ENCODE measurements at places on chromosomes 5 and 9.
A peak's percentile ranks its signal among the peaks of the same experiment; 100 is the strongest.

GRCh38 chr5:3351581-3352442, 243.8 kb upstream of the IRX1 start:
- no peak for DNase-seq

- DNase-seq = no peak
Observed at GRCh38 chr5:56354836-56355235, 121.7 kb upstream of the ANKRD55 start.

GRCh38 chr9:5718296-5719032, 89.6 kb downstream of the RIC1 start:
- no peak for DNase-seq

DNA sequence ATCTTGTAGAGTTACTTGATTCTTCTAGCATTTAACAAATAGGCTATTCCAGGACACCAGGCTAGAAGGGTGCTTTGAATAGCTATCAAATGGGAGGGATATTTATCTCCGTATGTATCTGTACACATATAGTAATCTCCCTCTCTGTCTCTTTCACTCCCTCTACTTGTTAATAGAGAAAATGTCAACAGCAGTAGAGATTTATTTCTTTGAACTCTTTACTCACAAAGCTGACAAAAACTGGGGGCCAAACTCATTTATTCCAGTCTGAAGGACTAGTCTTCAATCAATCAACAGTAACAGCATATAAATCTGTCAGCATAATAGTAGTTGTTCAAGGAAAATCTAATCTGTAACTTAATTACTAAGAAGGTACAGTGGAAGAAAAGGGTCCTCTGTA, 78.2 kb upstream of the FER start:
- no peak for DNase-seq

GRCh38 chr5:151674626-151675610, 11.8 kb downstream of the SPARC start:
- DNase-seq = no peak

- no peak for DNase-seq
Observed at GRCh38 chr5:174589011-174589410, 135.4 kb upstream of the MSX2 start.

DNA sequence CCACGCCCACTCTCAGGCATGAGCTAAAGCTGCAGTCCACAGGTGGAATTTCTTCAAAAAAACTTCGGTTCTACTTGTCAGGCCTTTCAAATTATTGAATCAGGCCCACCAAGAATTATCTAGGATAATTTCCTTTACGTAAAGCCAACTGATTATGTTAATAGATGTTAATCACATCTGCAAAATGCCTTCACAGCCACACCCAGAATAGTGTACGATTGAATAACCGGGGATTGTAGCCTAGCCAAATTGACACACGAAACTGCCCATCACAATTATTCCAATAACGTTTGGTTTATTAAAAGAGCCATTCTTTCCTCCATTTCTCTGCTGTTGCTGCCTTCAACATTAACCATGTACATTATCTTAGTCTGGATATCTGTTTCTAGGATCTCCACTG, 148.7 kb downstream of the NR3C1 start:
- no peak for DNase-seq

- DNase-seq = no peak
Observed at GRCh38 chr9:90909225-90909624, 107.6 kb downstream of the SYK start.

DNA sequence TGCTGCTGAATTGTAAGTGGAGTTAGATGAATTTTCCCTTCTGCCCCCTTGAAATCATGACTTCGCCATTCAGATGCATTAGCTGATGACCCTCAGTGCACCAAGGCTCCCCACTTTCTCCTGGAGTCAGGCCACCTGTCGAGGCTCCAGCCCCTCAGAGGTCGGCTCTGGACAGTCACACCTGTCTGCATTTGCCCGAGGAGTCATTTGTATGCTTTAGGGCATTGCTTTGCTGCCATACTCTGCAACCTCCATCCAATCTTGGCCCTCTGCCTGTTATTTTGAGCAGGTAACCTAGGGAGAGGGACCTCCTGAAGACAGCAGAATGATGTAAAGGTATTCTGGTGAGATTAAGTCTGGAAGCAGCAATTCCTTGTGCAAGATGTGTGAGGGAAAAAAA, 144.8 kb downstream of the MACROH2A1 start:
- no peak for DNase-seq

DNA sequence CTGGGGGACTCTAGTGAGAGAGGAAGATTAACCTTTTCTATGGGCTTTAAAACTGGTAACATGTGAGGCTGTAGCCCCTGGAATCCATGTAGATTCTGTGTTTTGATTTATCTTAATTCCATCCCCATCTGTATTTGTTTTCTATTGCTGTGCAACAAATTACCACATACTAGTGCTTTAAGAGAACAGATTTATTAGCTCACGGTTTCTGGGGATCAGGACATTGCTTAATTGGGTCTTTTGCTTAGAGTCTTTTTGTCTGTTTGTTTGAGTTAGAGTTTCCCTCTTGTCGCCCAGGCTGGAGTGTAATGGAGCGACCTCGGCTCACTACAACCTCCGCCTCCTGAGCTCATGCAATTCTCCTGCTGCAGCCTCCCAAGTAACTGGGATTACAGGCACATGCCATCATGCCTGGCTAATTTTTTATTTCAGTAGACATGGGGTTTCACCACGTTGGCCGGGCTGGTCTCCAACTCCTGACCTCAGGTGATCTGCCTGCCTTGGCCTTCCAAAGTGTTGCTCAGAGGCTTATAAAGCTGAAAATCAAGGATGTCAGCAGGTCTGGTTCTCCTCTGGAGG, 29.9 kb upstream of the GNA14 start:
- DNase-seq = no peak

- DNase-seq = no peak
Observed at GRCh38 chr9:3942361-3942760, 357.5 kb downstream of the GLIS3 start.

GRCh38 chr5:162283609-162284008, 216.0 kb downstream of the GABRG2 start:
- DNase-seq = no peak

DNA sequence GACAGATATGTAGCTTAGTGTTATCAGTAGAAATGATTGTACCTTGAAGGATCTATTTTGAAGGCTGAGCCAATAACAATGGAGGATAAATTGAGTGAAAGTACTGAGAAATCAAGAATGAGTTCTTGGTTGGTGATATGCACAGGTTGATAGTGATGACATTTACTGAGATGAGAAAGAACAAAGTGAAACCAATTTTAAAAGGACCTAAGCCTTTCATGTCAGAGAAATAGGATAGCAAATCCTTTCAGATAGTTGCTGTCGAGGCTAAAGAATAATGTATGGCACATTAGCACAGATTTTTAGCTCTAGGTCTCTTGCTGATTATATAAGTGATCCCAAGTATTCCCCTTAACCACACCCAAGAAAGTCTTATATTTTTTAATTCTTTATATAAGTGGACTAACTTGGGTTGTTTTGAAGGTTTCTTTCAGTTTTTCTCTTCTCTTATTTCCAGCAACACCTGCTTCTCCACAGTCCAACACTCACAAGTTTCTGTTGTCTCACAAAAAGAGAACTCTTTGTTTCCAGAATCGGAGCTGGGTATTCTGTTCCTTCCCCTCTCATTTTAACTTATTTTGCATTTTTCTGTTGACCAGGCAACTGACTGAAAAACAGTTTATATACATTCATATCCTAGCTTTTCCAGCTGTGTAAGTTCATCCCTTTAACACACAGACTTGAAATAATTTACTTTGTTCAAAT, 286.9 kb upstream of the ATP10B start:
- no peak for DNase-seq

- DNase-seq = no peak
Observed at GRCh38 chr9:129561594-129562281, 59.2 kb downstream of the C9orf50 start.

- DNase-seq = no peak
Observed at GRCh38 chr5:164098531-164098930, 593.1 kb downstream of the MAT2B start.

DNA sequence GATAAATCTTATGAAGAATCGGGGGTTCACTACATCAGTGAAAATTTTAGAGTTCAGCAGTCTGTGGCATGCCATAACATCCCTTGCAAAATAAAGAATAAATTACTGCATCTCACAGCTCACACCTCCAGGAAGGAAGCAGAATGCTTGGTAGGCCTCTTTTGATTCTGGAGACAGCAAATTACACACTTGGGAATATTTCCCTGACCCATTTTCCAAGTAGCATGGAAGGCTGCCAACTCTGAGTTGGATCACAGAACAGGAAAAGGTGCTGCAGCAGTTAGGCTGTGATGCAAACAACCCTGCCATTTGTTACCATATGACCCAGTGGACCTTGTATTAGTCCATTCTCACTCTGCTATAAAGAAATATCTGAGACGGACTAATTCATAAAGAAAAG, 293.5 kb downstream of the ASTN2 start:
- DNase-seq = no peak

DNA sequence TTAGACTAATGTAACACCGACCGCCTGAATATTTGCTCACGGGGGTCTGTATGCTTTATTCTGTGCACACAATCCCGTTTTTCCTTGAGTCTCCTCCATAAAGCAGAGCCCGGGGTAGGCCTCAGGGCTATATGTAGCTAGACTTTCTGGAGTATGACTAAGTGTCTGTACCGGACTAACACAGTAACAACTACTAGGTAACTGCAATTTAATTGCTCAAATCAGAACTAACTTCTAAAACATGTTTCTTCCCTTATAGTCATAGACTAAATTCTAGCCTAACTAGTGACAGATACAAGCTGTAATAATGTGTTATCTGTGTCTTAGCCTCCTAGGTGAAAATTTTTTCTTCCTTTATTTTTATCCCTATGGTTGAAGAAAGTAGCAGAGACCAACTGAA, 2.1 kb downstream of the REEP5 start:
- no peak for DNase-seq

GRCh38 chr5:57383093-57383861, 99.3 kb downstream of the ACTBL2 start:
- DNase-seq = peak; percentile 52

DNA sequence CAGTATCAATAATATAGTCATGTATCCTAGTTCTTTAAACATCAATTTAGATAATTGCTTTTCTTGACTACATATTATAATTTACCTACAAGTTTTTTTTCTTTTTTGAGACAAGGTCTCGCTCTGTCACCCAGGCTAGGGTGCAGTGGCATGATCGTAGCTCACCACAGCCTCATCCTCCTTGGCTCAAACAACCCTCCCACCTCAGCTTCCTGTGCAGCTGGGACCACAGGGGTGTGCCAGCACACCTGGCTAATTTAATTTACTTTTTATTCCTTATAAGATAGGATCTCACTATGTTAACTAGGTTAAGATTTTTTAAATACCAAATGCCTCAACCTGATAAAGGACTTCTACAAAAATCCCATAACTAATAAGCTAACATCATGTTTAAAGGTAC, 21.1 kb downstream of the UIMC1 start:
- no peak for DNase-seq

GRCh38 chr5:64773533-64773932, 4.8 kb downstream of the CWC27 start:
- no peak for DNase-seq

DNA sequence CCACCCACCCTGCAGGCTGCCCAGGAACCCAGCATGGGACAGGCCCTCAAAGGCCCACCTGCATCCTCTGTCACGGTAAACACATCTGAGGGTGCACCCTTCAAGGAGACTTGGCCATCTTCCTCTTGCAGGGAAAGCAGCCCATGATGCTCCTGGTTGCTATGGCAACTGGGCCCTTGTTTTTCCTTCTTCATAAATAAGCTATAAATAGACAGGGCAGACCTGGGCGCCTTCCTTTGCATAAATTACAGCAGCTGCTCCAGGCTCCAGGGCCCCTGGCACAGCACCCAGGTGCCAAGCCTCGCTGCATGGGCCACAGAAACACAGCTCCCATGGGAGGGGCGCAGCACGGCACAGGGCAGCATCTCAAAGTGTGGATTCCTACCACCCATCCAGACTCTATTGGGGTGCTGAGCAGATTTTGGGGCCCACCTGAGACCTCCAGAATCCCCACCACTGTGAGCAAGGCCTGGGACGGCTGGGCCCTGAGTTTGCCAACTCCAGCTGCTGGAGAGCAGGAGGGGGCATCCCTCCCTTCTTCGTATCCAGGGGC, 5.8 kb upstream of the PSMB7 start:
- DNase-seq = no peak

DNA sequence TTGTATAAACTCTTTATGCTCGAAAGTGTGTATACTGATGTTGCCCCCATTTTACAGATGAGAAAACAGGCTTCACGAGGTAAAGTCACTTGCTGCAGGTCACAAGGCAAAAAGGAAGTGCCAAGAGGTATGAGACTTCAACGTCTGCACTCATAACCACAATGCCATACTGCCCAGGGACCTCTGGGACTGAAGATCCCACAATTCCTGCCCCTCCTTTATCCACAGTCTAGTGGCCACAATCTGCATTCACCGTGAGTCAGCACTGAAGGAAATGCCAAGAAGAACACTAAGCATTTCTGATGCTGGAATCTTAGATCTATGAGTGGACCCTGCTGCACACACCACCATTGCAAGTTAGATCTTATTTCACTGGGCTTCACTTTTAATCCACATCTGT, 37.3 kb downstream of the MED27 start:
- DNase-seq = no peak

- no peak for DNase-seq
Observed at GRCh38 chr9:68711281-68711680, 6.2 kb downstream of the PIP5K1B start.

GRCh38 chr5:178357121-178357521, 124.5 kb upstream of the PHYKPL start:
- no peak for DNase-seq

DNA sequence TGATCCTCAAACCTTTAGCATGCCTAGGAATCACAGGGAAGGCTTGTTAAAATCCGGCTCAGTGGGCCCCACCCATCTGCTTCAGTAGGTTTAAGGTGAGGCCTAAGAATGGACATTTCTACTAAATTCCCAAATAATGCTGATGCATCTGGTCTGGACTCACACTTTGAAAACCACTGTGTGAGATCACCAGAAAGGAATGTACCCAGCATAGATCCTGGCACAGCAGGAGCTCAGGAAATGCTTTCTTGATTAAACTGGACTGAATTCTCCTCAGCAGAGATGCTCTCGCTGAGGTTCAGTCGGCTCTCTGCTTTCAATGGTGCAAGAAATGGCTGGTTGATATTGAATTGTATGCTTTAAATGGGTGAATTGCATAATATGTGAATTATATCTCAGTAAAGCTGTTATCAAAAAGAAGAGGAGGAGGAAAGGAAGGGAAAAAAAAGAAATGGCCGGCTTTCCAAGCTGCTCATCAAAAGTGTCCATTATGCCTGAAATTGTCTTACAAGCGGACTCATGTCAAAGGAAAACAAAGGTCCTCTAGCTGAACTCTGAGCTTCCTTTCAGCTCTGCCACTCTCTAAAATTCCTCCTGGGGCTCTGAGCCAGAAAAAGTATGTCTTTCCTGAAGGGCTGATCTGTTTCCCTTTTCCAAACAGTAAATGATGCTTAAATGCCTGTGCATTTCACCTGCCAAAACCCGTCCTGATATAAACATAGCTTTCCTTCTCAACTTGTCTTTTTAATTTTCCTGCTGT, 77.6 kb upstream of the SAP30L start:
- DNase-seq = no peak

DNA sequence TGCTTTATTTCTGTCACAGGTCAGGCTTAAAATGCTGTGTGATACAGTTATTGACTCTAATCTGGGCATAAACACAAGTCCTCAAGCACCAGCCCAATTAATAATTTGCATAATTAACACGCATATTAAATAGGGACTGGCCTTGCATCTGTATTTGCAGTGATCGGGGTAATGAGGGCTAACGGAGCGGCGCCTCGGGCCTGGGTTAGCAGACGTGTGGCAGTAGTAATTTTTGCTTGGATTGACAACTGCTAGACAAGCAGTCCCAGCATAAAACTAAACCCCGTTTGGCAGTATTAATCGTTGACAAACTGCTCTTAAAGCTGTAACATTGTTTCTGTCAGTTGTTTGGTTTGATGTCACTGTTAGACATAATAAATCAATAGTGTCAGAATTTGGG, 109.2 kb downstream of the PBX3 start:
- DNase-seq = no peak
